Cortex of kidney (tissue), 1 donor: ENCODE measurements at places on chromosomes 6 and 20.

GRCh38 chr20:25580711-25581110 lies 4.6 kb downstream of the NINL start:
- DNase-seq, result no peak

GRCh38 chr6:127343809-127344659 lies 625 bp upstream of the ECHDC1 start:
- DNase-seq, result no peak

DNA sequence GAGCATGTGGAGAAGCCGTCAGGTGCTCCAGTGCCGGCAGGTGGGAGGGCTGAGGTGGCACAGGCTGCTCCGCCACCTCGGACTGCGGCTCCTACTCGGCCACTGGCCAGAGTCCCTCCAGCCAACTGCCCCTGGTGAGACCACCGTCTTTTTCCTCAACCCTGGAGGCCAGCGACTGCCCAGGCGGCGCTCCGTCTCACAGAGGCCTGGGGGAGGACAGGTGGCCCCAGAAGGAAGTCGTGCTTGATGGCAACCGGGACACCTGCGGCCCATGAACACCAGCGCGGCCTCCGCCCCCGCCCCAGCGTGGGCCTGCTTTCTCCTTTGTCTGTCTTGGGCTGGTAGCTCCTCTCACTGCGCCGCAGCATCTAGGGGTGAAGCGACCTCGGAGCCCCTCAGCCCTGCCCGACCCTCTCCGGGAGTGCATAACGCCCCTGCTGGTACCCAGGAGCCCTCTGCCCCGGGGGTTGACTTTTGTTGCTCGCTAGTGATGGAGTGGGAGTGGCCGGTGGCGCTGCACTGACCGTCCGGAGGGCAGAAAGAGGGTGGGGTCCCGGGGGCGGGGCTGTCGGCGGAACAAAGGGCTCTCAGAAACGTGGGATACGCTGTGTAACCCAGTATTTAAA lies 706 bp upstream of the TUBB2B start:
- DNase-seq, result no peak

DNA sequence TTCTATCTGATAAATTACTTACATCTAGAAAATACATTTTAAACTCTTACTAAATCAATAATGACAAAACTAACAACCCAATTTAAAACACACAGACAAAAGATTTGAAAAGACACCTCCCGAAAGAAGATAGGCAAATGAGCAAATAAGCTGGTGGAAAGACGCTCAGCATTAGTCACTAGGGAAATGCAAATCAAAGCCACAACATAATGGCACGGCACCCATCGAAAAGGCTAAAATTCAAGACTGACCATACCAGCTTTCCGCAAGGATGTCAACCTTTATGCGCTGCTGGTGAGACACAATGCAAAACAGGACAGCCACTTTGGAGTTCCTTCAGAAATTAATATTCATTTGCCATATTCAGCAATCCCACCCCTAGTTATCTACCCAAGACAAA lies 25.9 kb downstream of the TAF4 start:
- DNase-seq, result no peak

GRCh38 chr6:165877192-165877591 lies 214.2 kb upstream of the PDE10A start:
- DNase-seq, result no peak

DNA sequence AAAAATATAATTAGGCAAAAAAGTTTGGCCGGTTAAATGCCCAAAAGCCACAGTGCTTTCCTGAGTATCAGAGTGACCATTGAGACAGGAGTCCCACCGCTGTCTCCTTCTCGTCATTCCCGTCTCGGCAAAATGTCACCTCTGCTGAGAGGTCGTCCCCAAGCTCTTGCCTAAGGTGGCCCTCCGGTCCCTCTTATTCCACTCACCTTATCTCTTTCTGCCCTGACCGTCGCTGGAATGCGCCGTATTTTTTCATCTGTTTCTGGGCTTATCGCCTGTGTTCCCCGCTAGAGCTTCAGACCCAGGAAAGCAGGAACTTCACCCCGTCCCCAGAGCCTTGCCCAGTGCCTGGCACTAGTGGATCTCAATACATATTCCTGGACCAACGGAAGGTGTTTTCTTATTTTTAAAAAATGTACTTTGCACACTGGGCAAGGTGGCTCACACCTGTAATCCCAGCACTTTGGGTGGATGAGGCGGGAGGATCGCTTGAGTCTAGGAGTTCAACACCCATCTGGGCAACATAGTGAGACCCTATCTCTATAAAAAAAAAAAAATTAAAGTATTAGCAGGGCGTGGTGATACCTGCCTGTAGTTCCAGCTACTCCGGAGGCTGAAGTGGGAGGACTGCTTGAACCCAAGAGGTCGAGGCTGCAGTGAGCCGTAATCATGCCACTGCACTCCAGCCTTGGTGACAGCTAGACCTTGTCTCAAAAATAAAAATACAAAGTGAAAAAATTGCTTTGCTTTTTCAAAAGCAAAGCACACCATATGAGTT lies 122.8 kb upstream of the PTPN1 start:
- no peak for DNase-seq

DNA sequence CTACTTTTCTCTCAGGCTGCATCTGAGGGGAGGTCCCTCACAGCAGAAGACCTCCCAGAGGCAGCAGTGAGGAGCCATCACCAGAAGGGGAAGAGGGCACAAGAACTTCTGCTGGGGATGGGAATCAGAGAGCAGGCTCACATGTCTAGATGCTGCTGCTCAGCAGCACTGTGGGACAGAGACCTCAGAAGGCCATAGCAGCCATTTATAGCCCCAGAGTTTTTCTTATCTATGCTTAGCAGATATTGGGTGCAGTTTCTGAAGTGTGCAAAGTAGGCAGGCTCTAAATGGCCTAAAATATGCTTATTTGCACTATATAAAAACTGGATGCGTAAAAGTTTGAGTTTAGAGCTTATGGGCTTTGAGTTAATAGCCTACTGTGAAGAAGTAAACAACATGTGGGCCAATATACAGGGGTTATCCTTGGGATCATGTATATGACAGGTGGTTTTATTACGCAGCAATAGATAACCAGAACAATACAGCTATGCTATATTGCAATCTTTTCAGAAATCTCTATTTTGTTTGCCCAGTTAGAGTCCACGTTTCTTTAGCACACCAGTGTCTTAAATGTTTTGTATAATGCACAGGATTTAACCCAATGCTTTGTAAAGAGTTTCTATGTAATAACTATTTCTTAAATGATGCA lies 60.2 kb upstream of the TMEM244 start:
- no peak for DNase-seq

GRCh38 chr20:20712474-20713243 lies at the start of gene RALGAPA2:
Gene RALGAPA2 (minus strand): TSS chr20:20712644. CDS start chr20:20712480, 164 bp downstream.
- peak; percentile 41 for DNase-seq
